ENCODE measurements at places on chromosomes 4 and X.

GRCh38 chr4:71545168-71545567, 206.3 kb downstream of the SLC4A4 start:
- no peak for DNase-seq

GRCh38 chrX:11567528-11568220, 98.0 kb downstream of the ARHGAP6 start:
- DNase-seq, result no peak

GRCh38 chr4:25484243-25484721, 107.2 kb downstream of the ANAPC4 start:
- no peak for DNase-seq

DNA sequence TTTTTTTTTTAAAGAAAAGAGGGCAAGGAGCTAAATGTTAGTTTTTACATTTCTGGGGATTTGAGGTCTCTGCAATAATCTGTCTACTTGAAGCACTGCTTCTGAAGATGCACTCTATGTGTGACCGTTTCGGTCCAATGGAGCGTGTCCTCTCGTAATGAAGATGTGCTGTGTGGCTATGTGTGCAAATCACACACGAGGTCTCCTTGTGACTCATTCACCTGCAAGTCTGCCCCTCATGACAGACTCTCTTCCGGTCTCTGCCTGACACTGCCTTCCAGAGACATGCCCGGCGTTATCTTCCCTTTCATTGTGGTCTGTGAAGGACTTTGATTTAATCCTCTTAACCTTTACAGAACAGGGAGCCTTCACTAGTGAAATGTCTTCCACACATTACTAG, 84.3 kb downstream of the TRAM1L1 start:
- DNase-seq, result no peak

GRCh38 chr4:122826079-122826527, 528 bp upstream of the FGF2 start:
- DNase-seq, result no peak

DNA sequence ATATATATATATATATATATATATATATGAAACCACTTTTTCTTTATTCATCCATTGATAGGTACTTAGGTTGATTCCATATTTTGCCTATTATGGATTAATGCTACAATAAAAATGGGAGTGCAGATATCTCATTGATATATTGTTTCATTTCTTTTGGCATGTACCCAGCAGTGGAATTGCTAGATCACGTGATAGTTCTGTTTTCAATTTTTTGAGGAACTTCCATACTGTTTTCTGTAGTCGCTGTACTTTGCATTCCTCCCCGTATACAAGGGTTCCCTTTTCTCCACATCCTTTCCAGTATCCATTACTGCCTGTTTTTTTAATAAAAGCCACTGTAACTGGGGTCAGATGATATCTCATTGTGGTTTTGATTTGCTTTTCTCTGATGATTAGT, 124.6 kb downstream of the GABRB1 start:
- DNase-seq, result no peak

DNA sequence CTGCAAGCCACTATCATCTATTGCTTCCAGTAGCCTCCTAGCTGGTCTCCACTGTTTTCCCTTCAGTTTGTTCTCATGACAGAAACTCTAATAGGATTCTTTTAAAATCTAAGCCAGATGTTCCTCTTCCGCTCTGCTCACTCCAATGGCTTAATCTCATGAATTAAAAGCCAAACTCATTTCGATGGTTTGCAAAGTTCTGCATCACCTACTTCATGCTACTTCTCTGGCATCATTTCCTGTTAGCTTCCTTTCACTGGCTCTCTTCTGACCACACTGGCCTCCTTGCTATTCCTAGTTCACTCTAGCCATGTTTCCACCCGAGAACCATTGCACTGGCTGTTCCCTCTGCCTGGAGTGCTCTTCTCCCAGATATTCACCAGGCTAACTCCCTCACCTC, 102.0 kb upstream of the LSM6 start:
- no peak for DNase-seq

DNA sequence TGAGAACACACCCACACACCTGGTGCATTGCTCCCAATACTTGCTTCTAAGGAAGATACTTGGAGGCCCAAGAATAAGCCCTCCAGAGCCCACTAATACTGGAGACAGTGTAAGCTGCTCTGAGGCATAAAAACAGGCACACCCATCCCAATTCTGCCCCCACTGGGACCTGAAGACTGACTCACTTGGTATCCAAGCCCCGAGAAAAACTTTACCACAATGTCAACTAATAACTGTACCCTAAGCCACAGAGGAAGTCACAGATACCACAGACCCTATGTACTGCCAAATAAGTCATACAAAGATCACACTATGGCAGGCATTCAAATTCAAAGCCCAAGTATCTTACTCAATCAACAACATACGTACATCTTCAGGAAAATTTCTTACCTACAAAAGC, 398.2 kb upstream of the SPANXN1 start:
- DNase-seq, result no peak

DNA sequence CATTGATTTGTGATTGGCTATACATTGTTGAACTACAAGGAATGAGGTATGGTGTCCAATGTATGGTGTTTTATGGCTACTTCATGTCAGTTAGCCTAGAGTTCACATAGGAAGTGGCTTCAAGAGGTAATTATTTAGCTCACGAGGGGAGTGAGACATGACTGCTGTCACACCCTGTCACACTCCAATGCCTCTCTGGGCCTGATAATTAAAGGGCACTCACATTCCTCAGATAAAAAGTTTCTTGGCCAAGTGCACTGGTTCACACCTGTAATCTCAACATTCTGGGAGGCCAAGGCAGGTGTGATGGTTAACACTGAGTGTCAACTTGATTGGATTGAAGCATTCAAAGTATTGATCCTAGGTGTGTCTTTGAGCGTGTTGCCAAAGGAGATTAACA, 65.0 kb upstream of the DDX60 start:
- DNase-seq, result no peak

GRCh38 chr4:134471569-134471968, 270.0 kb upstream of the PABPC4L start:
- DNase-seq, result no peak

DNA sequence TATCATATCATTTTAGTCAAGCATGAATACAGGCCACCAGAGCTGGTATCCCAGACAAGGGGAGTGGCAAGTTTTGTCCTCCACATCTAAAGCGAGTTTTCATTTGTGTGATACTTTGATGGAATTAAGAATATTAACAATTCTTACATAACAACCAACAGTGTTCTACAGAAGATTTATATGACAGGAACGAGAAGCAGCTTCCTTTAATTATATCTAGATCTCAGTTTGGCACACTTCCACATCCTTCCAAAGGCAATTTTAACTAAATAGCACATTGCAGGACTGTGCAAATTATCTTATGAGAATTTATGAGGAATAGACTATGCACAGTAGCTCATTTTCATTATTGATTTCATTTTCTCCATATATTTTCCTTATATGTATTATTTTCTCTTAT, 121.2 kb upstream of the GUCY1A1 start:
- DNase-seq, result no peak

- DNase-seq, result no peak
Observed at GRCh38 chr4:6268650-6269615, 717 bp upstream of the WFS1 start.

- DNase-seq, result no peak
Observed at GRCh38 chr4:122710434-122711308, 21.8 kb upstream of the BBS12 start.

All from stimulated activated CD8-positive, alpha-beta memory T cell treated with anti-CD3 and anti-CD28 coated beads, Interleukin-15, amount 100 ng/mL, for 4 hours (primary cell).